ENCODE measurements at places on chromosomes 4 and X.

DNA sequence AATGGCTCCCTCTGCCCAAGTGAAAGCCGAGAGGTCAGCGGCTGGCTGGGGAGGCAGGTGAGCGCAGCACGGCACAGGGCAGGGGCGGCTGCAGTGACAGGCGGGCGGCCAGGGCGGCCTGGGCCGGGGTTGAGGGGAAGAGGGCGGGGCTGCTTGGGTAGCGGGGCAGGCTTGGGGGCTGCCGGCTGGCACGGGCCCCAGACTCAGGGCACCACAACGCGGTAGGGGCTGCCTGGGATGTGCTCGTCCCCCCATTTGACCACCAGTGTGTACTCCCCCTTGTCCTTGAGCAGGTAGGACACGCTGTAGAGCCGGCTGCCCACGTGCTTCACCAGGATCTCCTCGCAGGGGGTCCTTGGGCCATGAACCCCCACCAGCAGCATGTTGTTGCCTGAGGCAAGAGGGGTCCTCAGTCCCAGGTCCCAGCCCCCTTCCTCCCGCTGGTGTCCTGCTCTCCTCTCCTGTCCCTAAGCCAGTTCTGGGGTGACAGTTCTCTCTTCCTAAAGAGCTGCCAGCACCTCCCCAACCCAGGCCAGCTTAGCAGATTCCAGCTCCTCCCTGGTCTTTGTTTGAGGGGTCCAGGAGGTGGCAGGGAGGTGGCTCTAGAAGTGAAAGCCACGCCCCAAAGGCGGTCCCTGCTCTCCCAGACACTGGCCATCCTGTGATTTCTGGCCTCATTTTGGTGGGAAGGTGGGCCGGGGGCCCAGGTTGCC, 25.6 kb downstream of the FLNA start:
- DNase-seq, result no peak

DNA sequence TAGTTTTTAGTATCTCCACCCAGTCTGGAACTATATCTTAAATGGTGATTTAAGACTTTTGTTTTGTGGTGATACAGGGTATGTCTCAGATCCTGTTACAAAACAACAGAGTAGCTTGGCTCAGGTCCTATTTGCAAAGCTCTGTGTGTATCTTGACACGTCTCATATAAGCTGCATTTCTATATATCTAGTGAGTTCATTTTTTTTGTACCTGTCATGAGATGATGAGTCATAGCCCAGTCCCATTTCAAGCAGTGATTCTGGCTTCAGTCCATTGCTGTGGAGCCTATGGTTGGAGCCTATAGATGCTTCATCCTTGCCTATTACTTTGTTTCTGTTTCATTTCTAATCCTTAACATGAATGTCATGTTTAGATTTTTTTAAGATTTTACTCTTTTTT, 23.0 kb downstream of the GRXCR1 start:
- DNase-seq, result no peak

DNA sequence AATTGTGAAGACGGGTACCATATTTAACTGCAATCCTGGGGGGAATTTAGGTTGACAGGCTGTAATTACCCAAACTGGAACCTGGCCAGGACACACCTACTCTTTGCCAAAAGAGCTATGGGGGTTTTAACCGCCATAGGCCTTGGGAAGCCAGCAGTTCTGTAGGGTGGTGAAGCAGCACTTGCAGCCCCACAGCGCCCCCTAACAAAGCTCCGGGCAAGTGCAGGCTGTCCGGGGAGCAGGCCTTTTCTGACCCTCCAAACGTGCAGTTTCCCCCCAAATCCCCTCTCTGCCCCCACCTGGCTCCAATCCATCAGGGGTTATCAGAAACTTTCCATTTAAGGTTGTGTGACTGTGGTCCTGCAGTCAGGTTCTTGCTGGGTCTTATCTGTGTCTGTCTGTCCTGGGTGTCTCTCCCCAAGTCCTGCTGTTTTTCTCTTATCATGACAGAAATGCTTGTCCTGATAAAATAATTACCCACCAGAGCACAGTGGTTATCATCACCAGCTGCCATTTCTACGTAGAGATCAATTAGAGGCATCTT, 350.9 kb downstream of the MID1IP1 start:
- no peak for DNase-seq

DNA sequence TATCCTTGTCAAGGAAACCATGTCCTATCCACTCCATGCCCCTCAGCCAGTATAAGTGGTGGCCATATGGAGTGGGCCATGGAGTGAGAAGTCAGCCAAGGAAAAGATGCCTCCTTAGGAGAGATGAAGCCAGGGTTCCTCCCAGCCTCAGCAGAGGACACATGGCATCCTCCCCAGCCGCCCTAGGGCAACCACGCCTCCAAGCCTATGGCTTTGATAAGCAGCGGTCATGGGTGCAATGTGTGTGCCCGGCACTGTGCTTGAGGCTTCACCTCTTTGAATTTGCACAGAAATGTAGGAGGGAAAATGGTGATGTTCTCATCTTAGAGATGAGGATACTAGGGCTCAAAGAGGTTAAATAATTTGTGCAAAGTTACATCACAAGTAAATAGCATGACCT, 34.6 kb upstream of the TBC1D14 start:
- DNase-seq, result no peak

DNA sequence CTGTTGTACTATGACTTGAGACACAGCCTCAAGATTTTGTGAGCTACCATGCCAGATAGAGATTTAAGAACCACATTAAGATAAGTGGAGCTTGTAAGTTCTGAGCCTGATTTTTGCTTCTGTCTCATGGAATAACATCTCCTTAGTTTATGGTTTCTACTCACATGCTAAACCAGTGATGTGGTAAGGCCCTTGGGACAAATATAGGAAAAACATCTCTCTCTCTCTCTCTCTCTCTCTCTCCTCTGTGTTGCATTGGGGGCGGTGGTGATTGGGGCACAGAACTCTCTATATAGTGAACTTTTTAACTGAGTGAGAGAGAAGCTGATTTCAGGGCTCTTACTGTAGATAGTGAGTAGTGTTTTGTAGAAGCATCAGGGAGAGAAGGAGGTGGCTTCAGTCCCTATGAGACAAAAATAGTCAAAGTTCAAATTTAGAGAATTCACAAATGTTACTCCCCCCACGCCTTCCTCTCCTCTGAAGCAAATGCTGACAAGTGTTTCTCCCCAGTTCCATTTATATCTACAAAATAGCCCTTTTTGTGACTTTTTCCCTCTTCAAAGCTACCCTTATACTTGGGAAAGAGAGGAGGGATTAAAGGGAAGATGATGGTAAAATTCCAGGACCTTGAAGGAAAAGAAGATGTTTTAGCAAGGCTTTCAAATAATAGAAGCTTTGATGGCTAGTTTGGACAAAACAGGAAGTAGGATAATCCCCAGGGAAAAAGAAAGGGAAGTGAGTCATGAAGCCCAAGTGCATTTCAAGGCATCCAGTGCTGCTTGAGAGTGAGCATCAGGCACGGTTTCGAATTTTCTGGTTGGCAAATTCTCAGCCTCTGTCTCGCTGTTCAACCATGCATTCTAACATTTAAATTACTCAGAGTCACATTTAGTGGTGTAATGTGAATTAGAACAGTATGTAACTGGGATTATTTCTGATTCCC, 134.3 kb upstream of the AP1S2 start:
- DNase-seq, result no peak

DNA sequence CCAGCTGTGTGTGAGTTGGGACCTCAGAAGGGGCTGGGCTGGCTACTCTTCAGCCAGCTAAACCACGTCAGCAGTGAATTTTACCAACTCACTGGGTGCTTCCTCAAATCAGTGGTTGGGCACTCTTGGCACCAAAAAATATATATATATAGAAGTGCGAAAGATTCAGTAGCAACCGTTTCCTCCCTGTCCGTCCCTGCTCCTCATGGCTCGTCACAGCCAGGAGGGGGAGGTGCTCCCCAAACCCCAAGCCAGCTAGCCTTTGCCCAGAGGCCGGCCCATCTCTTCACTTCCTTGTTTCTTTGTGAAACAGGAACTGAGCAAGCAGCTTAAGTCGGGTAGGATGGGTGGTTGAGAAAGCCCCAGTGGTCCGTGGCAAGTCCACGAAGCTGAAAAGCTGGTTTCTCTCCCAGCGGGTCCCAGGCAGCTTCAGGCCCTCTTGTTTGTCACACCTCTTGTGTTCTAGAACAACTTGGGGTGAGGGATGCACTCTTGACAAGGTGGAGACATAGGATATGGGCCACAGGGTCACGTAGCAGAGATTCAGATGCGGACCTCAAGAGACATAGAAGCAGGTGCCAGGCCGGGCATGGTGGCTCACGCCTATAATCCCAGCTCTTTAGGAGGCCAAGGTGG, 6.8 kb upstream of the SASH3 start:
- no peak for DNase-seq
